Stimulated activated CD8-positive, alpha-beta memory T cell treated with anti-CD3 and anti-CD28 coated beads, Interleukin-15, amount 100 ng/mL, for 4 hours (primary cell): ENCODE measurements at places on chromosomes 7 and 10.

GRCh38 chr7:25481891-25482290 lies 253.6 kb upstream of the NPVF start:
- DNase-seq: no peak

- no peak for DNase-seq
Observed at GRCh38 chr7:149468208-149468607, 7.3 kb upstream of the ZNF777 start.

DNA sequence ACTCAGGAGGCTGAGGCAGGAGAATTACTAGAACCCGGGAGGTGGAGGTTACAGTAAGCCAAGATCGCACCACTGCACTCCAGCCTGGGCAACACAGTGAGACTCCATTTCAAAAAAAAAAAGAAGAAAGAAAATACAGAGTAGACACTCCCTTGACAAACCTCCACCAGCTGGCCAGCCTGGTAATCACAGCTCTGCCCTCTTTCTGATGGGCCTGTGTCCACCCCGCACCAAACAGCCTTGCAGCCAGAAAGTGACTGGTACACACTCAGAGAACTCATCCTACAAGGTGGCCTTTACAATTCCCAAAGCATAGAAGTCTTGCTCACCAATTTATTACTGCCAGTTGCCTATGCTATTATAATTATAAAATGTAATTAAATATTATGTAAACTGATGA lies 66.6 kb downstream of the COBL start:
- no peak for DNase-seq

GRCh38 chr7:43390576-43390975 lies 192.3 kb upstream of the STK17A start:
- DNase-seq: no peak

GRCh38 chr7:28855538-28856217 lies 102.5 kb downstream of the TRIL start:
- no peak for DNase-seq

- DNase-seq: no peak
Observed at GRCh38 chr7:99562114-99562784, 3.8 kb downstream of the ZNF655 start.

GRCh38 chr7:85287106-85287825 lies 100.4 kb upstream of the SEMA3D start:
- DNase-seq: no peak

GRCh38 chr10:92142512-92142911 lies 148.4 kb downstream of the CPEB3 start:
- no peak for DNase-seq

DNA sequence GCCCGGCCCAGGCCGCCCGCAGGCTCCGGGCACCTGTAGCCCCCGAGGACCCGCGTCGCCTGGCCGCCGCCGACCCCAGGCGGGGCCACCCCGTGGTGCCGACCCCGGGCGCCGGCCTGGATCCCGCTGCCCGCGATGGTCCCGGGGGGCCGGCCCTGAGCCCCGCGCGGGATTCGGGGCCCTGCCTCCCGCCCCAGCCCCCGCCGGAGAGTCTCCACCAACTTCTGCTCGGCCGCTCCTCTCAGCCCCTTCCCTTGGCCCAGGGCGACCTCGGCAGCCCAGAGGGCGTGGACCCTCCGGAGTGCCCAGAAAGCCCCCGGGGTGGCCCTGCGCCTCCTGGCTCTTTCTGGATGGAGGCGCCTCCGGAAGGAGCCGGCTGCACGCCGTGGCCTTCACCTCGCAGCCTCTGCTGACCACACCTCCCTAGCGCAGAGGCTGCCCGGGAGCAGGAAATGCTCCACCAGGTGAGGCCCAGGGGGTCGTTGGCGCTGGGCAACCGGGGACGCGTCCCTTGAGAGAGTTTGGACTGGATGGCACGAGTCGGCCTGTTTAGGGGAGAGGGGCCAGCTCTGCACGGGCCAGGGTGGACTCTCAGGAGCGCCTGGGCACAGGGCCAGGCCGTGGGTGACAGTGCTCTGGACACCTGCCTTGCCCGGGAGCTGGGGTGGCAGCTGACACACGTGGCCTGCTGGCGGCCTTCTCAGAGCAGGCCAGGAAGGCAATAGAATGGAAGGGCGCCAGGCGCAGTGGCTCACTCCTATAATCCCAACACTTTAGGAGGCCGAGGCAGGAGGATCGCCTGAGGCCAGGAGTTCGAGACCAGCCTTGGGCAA lies 529 bp downstream of the ZNF853 start:
- DNase-seq: no peak

GRCh38 chr10:5840314-5841307 lies 27.4 kb upstream of the GDI2 start:
- DNase-seq: no peak

- DNase-seq: no peak
Observed at GRCh38 chr10:34022195-34022594, 687.7 kb upstream of the NRP1 start.

GRCh38 chr10:74880041-74880440 lies 53.6 kb downstream of the KAT6B start:
- no peak for DNase-seq

- no peak for DNase-seq
Observed at GRCh38 chr10:131875501-131875900, 25.3 kb upstream of the PPP2R2D start.

DNA sequence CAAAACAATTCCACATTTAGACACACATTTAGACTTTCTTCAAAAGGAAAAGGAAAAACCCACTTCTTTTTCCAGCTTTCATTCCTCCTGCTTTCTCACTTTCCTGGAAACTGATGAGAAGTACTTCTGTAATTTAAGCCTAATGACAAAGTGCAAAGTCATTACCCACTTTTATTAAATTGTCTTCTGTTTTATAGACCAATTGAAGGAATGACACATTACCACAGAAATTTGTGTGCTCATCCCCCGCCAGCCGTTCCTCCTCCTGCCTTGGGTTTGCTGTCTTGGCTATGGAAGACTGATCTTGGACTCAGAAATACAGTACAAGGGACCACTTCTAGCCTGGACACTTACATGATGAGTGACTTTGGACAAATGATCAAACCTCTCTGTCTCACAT lies 717.8 kb downstream of the SORCS3 start:
- no peak for DNase-seq

GRCh38 chr7:77837275-77837674 lies 38.7 kb downstream of the PHTF2 start:
- DNase-seq: no peak

DNA sequence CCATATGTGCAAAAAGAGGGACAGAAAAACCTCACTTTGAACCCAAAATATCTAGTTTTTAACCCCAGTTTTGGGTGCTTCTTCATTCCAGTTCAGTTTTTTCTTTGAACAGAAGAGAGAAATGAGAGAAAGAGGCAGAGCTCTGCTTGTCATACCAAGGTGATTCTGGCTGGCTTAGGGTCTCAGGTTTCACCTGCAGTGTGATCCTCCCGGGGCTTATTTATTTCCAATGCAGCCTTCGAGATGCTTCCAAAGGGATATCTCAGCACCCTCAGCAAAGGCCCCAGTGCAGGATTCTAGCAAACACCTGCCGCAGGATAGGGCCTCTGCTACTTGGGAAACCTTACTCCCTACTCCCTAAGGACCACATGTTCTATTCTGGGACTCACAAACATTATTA lies 131.3 kb downstream of the WDR11 start:
- no peak for DNase-seq

- no peak for DNase-seq
Observed at GRCh38 chr7:136179154-136179553, 202.0 kb upstream of the MTPN start.

GRCh38 chr7:121515229-121515628 lies 119.1 kb upstream of the FAM3C start:
- DNase-seq: no peak

- DNase-seq: no peak
Observed at GRCh38 chr7:107528461-107528860, 35.3 kb downstream of the COG5 start.

- DNase-seq: no peak
Observed at GRCh38 chr7:158056761-158057160, 530.9 kb downstream of the PTPRN2 start.

DNA sequence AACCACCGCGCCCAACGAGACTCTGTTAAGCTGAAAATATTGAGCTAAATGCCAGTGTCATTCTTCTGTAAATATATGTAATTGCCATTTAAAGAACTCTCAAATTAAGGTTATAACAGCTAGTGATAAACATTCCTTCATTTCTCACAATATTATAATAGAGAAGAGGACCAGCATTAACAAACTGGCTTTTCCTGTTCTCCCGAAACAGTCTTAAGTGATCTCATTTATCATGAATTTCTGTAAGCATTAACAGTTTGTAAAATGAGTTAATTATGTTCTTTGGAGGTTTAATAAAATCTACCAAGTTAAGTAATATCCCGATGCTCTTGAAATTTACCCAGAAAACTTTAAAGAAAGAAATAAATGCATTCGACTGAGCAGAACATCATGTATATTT lies 352.8 kb downstream of the KCNMA1 start:
- no peak for DNase-seq

DNA sequence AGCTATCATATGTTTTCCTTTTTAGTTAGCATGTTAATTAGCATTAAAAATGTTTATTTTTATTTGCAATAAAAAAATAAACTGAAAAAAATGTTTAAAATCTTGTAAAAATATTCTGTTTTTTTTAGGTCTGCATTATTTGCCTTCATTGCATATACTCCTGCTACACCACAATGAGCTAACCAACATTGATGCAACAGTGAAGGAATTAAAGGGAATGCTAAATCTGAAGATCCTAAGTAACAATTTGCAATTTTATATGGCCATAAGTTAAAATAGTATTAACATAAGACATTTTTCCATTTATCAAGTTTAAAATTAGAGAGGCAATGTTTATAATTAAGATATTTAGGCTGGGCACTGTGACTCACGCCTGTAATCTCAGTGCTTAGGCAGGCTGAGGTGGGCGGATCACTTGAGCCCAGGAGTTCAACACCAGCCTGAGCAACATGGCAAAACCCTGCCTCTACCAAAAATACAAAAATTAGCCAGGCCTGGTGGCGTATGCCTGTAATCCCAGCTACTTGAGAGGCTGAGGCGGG lies 32.2 kb downstream of the LRRC72 start:
- no peak for DNase-seq

DNA sequence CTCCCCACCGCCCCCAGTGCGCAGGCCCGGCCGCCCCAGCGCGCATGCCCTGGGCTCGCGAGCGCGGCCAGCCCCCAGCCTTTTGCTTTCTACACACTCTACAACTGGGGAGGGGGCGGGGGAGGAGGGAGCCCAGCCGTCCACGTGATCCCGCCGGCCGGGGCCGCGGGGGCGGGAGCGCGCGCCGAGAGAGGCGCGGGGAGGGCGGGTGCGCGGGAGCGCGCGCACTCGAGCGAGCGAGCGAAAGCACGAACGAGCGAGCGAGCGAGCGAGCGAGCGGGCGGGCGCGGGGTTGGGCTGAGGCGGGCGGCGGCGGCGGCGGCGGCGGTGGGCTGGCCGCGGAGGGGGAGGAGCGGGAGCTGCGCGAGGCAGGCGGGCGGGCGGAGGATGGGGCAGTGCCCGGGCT lies at the start of gene AUTS2:
AUTS2 (plus strand) TSS at position 395 of the 406 bp plus-strand sequence. CDS start 1,179 bp downstream, outside the sequence.
- DNase-seq: no peak

DNA sequence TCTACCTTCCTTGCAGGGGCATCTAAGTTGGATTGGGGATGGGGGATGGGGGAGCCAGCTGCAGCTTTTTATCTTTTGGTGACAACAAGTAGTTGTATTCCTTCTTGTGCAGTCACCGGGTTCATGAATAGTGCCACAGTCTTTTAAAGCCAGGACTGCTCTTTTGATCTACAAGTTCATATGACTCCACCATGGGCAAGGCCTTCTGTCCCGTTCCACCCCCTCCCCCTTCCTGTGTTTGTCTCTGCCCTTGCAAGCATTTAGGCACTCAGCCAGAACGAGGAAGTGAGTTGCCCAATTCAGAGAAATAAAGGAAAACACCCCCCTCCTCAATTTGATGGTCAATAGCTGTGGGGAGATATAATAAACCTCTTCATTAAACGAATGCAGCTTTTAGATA lies 44.8 kb upstream of the EGR2 start:
- no peak for DNase-seq

- DNase-seq: no peak
Observed at GRCh38 chr7:87234949-87235348, 15.4 kb upstream of the TMEM243 start.

DNA sequence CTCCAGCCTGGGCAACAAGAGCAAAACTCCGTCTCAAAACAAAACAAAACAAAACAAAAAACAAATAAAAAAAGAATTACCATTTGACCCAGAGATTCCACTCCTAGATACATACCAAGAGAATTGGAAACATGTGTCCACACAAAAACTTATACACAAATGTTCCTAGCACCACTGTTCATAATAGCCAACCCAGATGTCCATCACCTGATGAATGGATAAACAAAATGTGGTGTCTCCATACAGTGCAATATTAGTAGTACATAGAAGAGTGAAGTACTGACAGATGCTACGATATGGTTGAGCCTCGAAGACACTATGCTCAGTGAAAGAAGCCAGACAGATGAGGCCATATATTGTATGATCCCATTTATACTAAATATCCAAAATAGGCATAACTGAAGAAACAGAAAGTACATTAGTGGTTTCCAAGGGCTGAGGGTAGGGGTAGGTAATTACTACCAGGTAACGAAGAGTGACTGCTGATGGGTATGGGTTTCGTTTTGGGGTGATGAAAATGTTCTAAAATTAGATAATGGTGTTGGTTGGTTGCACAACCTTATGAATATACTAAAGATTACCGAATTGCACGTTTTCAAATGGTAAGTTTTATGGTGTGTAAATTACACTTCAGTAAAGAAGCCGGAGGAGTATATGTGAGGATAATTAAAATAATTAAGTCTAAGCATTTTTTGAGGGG lies 20.0 kb downstream of the MYO1G start:
- no peak for DNase-seq

DNA sequence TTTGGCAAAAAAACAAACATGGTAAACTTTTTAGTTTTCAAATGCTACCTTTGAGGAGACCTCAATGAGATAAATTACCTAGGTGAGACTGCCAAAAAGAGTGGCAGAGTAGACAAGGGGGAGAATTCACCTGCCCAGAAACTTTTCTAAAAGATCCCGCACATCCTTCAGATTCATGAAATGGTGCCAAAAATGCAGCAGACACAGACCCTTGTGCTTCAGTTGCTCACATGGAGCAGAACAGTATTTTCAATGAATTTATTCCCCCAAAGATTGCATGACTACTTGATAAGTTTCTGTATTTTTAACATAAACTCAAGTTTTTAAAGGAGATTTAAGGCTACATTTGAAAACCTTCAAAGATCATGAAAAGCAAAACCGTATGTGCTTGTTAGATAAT lies 270.0 kb downstream of the TRIL start:
- no peak for DNase-seq

- no peak for DNase-seq
Observed at GRCh38 chr10:96236090-96236478, 35.3 kb downstream of the BLNK start.
